ENCODE measurements at places on chromosomes 1 and 21.

DNA sequence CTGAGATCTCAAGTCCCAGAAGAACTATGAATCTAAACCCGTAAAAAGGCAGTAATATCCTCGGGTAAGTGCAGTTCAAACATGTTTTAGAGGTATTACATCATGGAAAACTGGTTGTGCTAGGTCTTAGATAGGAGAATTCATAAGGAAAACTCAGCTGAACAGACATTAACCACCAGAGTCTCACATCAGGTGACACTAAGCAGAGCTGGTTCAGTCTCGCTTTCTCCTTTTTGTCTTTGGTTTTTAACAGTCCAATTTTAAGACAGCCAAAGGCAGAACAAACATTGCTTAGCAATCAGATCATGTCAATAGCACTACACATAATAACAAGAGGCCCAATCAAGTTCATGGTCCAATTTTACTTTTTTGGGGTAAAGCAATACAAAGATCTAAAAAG is 63.1 kb upstream of the MUTYH start:
- DNase-seq = no peak

GRCh38 chr21:33619726-33620125 is 21.8 kb downstream of the CRYZL1 start:
- DNase-seq = no peak

DNA sequence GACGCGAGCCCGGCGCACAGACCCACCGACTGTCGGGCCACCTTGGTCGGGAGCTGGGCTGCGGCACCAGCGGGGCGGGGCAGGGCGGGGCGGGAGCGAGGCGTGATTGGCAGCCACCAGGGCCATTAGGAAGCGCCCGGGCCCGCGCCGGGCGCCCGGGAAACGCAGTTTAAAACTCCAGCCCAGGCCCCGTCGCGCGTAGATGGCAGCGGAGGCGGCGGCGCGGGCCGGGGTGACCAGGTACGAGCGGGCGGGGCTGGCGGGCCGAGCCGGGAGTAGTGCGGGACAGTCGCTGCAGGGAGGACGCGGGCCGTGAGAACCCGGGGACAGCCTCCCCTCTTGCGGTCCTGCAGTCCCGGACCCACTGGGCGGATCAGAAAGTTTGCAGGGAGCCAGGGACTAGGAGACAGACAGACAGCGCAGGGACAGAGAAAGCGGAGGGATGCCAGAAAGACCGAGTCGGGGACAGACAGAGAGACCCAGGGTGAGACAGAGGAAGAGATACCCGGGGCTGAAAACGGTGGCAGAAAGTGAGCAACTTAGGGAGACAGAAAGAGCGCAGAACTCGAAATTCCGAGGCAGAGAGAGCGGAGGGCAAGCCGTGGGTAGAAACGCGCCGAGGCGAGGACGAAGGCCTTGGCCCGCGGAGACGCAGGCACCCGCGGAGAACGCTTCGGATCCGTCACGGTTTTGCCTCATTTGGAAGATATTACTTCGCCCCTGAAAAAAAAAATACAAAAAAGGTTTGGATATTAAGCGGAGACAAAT is at the start of gene DMBX1:
Gene DMBX1, plus strand, starts transcription at position 199 of the 768 bp plus-strand sequence. CDS start 17,175 bp downstream, outside the sequence.
- no peak for DNase-seq

DNA sequence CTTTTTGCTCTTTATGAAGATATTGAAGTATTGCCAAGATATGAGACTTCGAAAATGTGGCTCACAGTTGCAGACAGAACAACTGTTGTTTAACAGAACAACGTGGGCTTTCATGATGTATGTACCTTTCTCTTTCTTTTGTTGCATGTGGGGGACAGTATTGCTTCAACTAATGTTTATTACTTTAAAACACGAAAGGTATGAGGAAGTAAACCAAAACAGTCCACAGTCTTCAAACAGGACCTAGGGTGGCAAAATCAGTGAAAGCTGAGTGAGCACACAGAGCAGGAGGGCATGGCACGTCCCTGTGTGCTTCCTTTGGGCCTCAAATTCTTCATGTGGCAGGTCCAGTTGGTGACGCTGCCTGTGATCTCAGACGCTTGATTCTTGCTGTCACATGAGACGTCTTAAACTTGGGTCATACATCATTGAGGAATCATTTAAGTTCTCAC is 7.8 kb upstream of the CHAF1B start:
- no peak for DNase-seq

GRCh38 chr1:119908661-119909060 is 12.3 kb upstream of the ADAM30 start:
- DNase-seq = no peak

Data from NCI-H226 (cell line).